ENCODE measurements at places on chromosomes 7 and 10.
A peak's percentile ranks its signal among the peaks of the same experiment; 100 is the strongest.

DNA sequence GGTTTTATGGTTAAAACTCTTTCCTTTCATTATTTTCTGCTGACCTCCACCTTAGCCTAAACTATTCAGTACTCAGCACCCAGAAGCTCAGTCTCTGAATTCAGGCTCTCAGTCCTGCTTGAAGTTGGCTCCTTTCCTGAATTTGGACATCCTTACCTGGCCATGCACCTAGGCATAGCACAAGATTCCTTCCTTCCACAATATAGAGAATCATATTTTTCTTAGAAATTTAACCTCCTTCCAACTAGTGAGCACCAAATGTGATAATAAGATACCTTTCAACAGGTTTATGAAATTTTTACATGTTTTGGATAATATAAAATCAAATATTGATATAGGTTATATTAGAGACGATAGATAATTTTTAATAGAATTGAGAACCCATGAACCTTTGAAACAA is 905.6 kb upstream of the GHITM start:
- no peak for DNase-seq

DNA sequence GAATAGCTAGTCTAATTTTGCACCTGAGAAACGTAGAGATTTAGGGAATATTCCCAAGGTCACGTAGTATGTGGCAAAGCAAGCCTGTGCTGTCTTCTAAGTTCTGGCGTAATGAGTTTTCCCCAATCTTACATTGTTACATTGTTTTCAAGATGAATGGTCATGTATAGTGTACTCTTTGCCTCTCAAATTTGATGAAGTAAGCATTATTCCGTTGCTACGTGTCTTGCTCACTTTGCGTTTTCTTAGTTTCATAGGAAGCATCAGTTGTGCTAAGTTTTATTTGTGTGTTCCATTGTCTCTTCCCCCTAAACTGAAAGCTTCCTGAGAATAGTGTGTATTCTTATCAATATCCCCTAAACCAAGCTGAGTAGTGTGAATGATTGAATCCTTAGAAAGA is 637.6 kb upstream of the C7orf33 start:
- no peak for DNase-seq

- no peak for DNase-seq
Observed at GRCh38 chr10:17227367-17228090, 512 bp upstream of the VIM start.

GRCh38 chr10:12631216-12631615 is 281.9 kb downstream of the CAMK1D start:
- DNase-seq: no peak

DNA sequence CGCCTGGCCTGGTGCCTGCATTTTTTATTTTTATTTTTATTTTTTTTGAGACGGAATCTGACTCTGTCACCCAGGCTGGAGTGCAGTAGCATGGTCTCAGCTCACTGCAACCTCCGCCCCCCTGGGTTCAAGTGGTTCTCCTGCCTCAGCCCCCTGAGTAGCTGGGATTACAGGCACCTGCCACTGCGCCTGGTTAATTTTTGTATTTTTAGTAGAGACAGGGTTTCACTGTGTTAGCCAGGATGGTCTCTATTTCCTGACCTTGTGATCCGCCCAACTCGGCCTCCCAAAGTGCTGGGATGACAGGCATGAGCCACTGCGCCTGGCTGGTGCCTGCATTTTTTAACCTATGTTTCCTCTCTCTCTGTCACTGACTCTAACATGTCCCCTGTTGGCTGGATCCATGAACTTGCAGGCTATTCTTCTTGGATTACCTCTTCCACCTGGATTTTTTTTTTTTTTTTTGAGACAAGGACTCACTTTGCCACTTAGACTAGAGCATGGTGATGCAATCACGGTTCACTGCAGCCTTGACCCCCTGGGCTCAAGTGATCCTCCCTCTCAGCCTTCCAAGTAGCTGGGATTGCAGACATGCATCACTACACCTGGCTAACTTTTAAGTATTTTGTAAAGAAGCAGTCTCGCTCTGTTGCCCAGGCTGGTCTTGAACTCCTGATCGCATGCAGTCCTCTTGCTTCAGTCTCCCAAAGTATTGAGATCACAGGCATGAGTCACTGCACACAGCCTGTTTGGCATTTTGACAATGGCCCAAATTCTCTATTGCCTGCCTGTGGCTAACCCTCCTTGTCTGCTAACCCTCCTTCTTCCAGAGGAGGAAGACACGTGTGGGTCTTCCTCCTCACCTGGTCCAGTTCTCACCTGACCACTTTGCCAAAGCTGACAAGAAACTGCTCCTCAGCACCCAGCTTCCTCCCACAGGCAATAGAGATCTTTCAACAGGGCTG is 23.0 kb upstream of the PRPF18 start:
- no peak for DNase-seq

DNA sequence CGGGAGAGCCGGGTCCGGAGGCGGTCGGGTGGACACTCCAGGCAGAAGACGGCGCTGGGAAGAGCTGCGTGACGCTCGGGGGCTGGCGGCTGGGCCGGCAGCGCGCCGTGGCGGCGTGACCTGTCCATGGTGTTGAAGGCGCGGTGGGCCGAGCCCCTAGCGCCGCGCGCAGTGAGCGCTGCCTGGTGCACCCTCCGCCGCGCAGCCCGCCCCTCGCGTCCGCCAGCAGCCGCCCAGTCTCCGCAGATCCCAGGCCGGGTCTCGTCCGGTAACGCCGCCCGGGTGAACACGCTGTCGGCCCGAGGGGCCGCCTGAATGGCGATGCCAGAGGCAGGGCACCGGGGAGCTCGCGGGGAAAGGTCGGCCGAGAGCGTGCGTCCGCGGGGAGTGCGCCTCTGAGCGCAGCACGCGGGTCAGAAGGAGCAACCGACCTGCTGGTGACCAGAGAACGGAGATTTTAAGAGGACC is 657 bp upstream of the TMEM178B start:
- peak; percentile 72 for DNase-seq

- peak; percentile 14 for DNase-seq
Observed at GRCh38 chr7:9776900-9777299, 1196.8 kb upstream of the PHF14 start.

DNA sequence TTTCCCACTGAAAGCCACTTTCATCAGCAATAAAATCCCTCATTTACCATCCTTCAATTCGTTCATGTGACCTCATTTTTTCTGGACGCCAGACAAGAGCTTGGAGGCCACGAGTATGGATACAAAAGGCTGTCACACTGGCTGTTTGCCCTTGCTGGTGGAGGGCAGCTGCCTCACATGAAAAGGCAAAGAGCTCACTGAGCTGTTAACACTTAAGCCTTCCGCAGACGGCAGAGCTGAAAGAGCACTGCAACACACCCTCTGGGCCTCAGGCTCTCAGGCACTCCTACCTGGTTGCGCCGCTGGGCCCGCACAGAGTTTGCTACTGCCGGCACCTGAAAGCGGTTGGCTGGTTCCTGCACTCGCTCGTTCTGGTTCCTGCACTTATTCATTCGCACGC is 193.5 kb downstream of the CFTR start:
- peak; percentile 82 for DNase-seq

GRCh38 chr7:47186316-47186715 is 395.6 kb downstream of the TNS3 start:
- no peak for DNase-seq

GRCh38 chr7:18698258-18698734 is 202.7 kb downstream of the HDAC9 start:
- DNase-seq: no peak

DNA sequence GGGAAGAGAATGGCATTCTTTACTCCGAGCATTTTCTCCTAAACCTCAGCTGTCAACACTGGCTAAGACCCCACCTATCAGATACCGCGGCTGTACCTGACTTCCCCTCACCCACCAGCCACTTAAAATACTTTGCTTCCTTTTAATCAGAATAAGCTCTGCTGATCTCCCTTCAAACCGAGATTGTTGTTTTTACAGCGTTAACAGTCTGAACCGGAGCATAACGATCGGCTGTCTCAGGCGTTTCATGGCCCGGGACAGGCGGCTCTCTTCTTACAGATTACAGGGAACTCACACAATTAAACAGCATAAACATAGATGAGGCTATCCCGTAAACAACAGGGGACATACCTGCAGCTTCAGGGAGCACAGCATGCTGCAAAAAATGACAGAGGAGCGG is 174.3 kb upstream of the RNF32 start:
- peak; percentile 61 for DNase-seq

DNA sequence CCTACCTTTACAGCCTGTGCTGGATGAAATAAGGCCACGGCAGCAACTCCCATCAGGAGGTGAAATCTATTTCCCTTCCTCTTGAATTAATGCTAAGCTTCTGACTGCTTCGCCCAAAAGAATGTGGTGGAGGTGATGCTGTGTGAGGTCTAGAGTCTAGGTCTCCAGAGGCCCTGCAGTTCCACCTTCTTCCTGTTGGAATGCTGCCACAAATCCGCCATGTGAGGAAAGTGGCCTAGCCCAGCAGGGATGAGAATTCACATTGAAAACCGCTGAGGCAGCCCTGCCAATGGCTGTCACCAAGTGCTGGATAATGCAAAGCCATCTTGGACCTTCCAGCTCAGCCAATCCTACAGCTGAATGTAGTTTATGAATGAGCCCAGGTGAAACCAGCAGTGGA is 28.0 kb downstream of the RHOBTB1 start:
- DNase-seq: no peak

GRCh38 chr7:32221736-32222135 is 151.5 kb upstream of the PDE1C start:
- no peak for DNase-seq

GRCh38 chr7:78296644-78297371 is 498.2 kb downstream of the PHTF2 start:
- no peak for DNase-seq

DNA sequence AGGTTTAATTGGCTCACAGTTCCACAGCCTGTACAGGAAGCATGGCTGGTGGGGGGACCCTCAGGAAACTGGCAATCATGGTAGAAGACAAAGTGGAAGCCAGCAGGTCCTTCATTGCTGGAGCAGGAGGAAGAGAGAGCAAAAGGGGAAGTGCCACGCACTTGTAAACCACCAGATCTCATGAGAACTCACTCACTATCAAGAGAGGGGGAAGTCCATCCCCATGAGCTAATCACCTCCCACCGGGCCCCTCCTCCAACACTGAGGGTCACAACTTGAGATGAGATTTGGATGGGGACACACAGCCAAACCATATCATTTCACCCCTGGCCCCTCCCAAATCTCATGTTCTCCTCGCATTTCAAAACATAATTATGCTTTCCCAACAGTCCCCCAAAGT is 171.9 kb upstream of the CACNA2D1 start:
- no peak for DNase-seq

DNA sequence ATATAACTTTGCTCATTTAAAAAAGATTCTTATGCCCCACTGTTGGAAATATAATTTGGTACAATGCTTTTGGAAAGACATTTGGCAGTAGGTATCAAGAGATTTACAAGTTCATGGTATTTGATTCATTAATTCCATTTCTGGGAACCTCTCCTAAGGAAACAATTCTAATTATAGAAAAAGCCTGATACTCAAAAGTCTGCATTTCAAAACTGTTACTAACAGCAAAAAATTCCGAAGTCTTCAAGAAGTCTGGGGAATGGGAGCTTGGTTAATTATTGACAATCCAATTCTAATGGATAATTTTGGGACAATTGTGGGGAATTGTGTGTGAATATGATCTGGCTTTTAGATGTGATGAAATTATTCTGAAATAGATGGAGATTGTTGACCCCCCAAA is 59.6 kb downstream of the HDAC9 start:
- no peak for DNase-seq

- DNase-seq: no peak
Observed at GRCh38 chr7:109835577-109835976, 1255.3 kb upstream of the LRRN3 start.

DNA sequence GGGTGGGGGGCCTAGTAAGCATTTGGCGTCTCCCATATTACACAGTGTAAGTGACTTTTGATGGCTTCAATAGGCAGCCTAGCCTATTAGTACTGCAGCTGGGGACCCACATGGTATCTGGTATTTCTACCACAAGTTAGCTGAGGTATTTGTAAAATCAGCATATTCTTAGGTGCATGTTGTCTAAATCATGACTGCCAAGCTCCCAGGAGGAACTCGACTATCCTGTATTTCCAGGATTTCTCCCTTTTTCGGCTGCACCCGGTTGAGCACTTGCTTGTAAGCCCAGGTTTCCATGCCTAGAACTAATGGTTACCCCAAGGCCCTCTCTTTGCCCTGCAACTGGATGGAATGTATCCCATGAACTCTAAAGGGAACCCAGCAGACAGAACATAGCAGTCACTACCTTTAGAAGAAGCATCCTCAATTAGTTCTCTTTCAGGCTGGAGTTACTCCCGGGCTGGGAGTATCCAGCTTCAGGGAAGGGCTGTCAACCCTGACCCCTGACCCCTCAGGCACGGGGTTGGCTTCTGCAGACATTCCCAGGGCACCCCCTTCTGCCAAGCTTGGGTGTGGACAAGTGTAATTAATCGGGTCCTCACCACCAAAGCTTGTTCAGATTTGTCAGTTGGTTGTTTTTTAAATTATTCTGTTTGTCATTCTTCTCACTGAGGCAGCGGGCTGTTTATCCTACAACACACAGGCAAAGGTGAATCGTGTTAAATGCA is 90.3 kb upstream of the PARD3 start:
- no peak for DNase-seq

GRCh38 chr10:93245147-93245546 is 171.5 kb downstream of the CYP26A1 start:
- no peak for DNase-seq

DNA sequence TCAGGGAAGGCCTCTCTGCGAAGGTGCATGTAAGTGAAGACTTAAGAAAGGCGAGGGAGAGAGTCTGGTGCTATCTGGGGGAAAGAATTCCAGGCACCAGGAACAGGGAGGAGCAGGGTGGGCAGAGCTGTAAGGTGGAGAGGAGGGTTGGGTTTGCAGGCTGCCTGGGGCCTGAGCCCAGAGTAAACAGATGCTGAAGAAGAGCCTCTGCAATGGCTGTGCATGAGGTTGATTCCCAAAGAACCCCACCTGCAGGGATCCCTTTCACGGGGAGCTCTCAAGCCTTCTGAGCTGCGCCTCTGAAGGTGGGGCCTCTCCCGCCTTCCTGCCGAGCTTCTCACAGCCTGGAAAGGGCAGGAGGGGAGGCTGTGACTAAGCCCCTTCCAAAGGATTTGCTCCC is 115.1 kb downstream of the RNF216 start:
- DNase-seq: no peak

GRCh38 chr7:135731131-135731530 is 3.1 kb upstream of the SLC13A4 start:
- DNase-seq: no peak

DNA sequence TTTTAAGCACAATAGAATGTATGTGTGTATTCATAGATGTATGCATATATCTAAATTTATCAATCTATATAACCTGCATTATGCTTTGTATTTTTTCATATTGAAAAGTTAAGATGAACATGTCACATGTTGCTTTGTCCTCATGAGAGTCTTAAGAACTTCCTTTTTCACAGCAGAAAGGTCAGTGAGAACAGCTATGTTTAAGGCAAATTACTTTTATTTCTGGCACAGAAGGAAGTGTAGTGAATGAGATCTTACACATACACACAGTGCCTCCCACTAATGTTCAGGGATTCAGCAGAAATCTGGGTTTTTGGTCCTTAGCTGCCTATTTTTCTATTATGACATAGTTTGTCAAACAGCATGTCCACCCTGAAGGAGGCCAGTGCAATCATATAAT is 134.8 kb downstream of the TMEM26 start:
- DNase-seq: no peak

- no peak for DNase-seq
Observed at GRCh38 chr10:43700306-43700705, 51.6 kb upstream of the ZNF32 start.

GRCh38 chr7:148487912-148488311 is 102.7 kb upstream of the C7orf33 start:
- DNase-seq: no peak

- DNase-seq: peak; percentile 2
Observed at GRCh38 chr7:45601816-45602540, 27.8 kb downstream of the ADCY1 start.

Measured in kidney (tissue), 22 donors.